A549 treated with DMSO at 1 μM for 4 hours (cell line): ENCODE measurements at places on chromosomes 7 and 10. TPM values are rescaled to one million over a fixed set of nuclear protein-coding genes. Genes with fewer than 3 reads are reported as not detected.

SFTPD gene
- 0.16 to 0.44 TPM (median 0.21 TPM) in 4 of 5 replicates, not detected in the other for total RNA-seq

SLC26A3 gene
- not detected in 5 replicates for total RNA-seq

TACC2 gene
- total RNA-seq, result 90.6 to 96.2 TPM (median 91.1 TPM) in 5 replicates

SH2D4B gene
- 0.02 to 0.08 TPM (median 0.06 TPM) in 3 of 5 replicates, not detected in the others for total RNA-seq

PRTFDC1 gene
- total RNA-seq, result 17.0 to 23.8 TPM (median 18.2 TPM) in 5 replicates

YKT6 gene
- 110 to 128 TPM (median 123 TPM) in 5 replicates for total RNA-seq

SPDYE8 gene
- not detected in 5 replicates for total RNA-seq

NPY gene
- total RNA-seq, result not detected in 5 replicates

CPA2 gene
- 0.11 to 0.44 TPM in 2 of 5 replicates, not detected in the others for total RNA-seq
